ENCODE measurements at places on chromosomes 3 and 15.

GRCh38 chr3:151687076-151687475, 46.7 kb upstream of the AADACL2 start:
- DNase-seq: no peak

DNA sequence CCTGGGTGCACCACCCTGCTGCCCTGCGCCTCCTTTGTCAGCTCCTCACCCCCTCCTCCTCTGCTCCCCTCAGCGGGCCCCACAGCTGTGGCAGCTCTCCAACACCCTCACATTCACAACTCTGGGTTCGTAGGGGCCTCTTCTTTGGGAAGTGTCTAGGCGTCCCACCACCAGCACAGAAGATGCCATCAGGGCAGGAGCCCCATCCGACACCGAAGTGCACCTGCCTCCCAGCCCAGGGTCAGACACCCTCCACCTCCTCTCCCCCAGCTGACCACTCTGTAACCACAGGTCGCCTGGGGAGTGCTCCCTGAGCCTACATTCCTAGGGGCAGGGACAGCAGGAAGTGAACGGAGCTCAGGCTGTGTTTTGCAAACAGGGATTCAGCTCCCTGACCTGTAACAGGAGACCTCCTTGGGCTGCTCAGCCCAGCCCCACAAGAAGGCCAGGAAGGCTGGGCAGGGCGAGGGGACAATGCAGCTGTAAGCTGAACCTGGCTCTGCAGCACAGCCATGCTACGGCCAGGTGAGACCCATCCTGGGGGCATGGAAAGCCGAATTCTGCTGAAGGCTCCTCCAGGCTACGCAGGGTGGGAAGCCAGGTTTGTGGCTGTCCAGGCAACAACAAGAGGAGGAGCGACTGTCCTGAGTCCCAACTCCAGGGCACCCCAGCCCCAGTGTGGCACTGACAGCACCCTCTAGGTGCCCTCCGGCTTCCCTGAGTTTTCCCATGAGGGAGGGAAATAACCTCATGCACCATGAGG, 269.0 kb downstream of the GOLGA6L6 start:
- DNase-seq: no peak

DNA sequence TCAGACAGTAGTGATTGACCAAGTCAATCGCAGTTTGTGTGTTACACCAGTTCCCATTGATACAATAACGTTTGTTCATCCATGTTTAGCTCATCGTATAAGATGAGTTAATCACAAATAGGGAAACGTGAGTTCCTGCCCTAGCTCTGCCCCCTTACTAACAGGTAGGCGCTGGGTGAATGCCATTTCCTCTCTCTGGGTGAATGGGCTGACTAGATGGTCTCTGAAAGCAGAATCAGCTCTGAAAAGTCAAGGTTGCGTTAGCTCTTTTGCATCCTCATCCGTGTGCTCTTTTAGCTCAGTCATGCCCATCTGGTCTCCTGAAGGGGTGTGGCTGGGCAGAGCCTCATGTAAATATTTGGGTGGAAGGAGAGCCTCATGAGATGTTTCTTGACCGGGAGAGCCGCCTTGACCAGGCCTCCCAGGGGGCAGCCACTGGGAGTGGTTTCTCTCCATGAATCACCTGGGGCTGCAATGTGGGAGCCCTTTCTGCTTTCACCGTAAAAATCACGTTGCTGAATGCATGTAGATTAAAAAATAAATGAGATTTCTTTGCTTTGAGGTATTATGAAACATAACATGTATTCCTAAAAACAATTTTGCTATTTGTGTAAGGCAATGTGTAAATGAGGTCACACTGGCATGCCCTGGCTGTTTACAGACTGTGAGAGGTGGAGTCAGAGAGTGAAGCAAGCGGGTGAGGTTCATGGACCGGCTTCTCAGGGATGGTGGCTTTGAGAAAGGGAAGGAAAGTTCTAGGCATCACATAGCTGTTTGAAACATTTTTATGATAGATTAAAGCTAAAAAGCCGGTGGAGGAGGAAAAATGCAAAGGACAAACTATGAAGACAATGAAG, 108.4 kb upstream of the RASGRP1 start:
- no peak for DNase-seq

DNA sequence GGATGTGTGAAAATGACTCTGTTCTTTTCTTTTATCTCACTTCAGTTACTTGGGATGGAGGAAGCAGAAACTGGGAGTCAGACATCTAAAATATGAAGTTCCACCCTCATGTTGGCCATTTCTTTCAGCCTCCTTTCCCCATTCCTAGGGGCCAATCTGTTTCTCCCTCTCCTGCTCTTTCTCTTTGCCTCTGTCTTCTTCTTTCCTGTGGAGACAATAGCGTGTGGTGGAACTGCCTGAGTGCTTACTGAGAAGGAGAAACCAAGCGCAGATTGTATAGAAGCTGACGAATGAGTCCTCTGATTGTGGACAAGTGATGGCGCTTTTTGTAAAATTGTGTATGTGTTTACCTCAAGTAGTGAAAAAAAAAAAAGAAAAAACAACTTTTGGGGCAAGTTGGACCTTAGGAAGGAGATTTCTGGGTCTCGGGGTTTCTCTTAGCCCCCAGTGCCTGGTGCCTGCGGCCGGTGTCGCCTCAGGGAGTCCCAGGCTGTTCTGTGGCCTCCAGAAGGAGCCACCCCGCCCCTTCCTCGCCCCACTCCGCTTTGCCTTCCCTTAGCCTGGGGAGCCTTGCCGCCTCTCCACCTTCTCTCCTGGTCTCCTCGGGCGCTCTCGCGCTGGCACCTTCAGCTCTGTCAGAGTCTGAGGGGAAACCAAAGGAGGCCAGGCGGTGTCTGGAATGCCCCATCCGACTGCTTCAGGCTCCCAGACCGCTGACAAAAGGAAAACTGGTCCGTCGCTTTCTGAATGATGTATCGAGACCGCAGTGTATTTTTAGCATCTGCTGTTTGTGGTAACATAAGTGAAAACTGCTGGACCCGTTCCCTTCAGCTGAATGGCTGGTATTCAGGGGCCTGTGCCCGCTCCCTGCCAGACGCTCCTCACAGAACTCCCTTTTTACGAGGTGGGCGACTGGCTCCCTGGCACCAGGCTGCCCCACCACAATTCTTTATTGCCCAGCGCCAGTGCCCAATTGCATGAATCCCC, 30.1 kb downstream of the SCG5 start:
- DNase-seq: no peak

GRCh38 chr3:156070028-156070427, 50.4 kb upstream of the KCNAB1 start:
- no peak for DNase-seq

DNA sequence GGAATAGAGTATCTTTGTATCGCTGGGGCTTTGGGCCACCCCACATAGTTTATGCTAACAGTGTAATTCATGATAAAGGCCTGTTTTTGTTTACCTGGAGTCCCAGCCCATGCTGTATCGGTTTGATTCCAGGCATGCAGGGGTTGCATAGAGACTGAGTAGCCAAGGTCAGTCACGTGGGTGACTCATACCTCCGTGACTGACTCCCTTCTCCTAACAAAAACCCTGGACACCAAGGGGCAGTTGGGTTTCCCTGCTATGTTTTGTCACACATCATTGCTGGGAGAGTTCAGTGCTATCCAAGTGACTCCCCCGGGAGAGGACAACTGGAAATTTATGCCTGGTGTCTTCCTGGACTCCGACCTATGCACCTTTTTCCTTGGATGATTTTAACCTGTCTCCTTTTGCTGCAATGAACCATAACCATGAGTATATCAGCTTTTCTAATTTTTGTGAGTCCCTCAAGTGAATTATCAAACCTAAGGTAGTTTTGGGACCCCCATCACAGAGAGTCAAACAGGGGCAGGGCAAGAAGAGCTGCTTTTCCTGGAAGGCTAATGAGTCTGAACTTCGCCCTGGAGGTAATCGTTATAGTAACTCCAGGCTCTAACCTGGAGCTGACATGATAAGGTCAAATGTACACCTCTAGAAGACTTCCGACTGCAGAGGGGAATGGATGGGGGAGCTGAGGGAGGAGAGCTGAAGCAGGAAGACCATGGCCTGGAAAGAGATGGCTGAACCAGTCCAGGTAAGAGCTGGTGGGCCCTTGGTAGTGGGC, 57.0 kb downstream of the SRGAP3 start:
- no peak for DNase-seq

DNA sequence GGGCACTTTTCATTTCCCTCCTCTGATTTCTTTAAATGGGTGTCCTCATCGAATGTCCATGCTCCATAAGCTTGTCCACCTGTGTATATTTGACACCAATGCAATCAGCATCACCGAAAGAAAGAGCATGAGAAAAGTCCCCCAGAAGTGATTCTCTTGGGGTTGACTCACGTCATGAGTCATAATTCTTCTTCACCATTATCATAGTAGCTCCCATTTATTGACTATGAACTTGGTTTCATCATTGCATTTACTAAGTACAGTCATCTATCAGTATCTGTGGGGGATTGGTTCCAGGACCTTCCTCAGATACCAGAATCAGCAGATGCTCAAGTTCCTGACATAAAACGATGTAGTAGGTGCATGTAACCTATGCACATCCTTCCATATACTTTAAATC, 372.5 kb upstream of the CFAP20DC start:
- no peak for DNase-seq

DNA sequence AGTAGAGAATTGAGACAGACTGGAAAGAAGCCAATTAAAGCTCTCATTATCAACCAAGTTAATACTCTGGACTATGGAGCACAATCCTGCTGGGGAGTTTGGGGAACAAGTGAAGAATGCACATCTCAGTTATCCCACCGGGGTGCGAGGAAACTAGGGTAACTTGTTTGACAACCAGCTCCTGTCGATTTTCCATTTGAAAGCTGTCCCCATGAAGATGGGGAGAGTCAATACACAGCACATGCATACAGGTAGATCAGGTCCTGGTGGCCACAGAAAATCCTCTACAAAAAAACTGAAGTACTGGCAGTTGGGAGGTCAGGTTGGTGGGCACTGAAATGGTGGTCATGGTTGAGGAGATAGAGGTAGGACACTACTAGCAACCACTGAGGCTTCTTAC, 25.7 kb upstream of the GRAMD1C start:
- no peak for DNase-seq

Data from dermis microvascular lymphatic vessel endothelial cell (primary cell).